Upper lobe of left lung (tissue), 6 donors: ENCODE measurements at places on chromosomes 1 and 21. TPM values are rescaled to one million over a fixed set of nuclear protein-coding genes. Genes with fewer than 3 reads are reported as not detected.

Gene KCNK2
- not detected for total RNA-seq

Gene LCE3D
- not detected for total RNA-seq

Gene CXADR
- total RNA-seq: 28.1 TPM

Gene ANGPTL3
- not detected for total RNA-seq

Gene SYTL1
- total RNA-seq: 28.7 TPM

Gene RGS13
- 4.9 TPM for total RNA-seq

Gene SYDE2
- total RNA-seq: 14.3 TPM

Gene LDLRAD1
- total RNA-seq: 9.4 TPM

Gene KRTAP19-2
- total RNA-seq: not detected

Gene NTNG1
- total RNA-seq: 8.4 TPM

Gene RAB25
- 58.7 TPM for total RNA-seq

Gene NUP210L
- total RNA-seq: not detected

Gene SSR2
- total RNA-seq: 236 TPM

Gene FAM151A
- total RNA-seq: not detected

Gene CFHR1
- not detected for total RNA-seq

Gene CD52
- total RNA-seq: 109 TPM

Gene LRRC39
- total RNA-seq: not detected

Gene C1QA
- 688 TPM for total RNA-seq

Gene BMP8A
- total RNA-seq: not detected

Gene ROR1
- total RNA-seq: 39.8 TPM

Gene NPHP4
- total RNA-seq: 21.9 TPM

Gene NMNAT2
- total RNA-seq: 0.15 TPM

Gene NASP
- 94.3 TPM for total RNA-seq

Gene UBXN10
- 29.8 TPM for total RNA-seq

Gene GBP4
- total RNA-seq: 21.1 TPM

Gene ANGPTL1
- 22.0 TPM for total RNA-seq

Gene PTGFRN
- 22.3 TPM for total RNA-seq

Gene E2F2
- 1.0 TPM for total RNA-seq

Gene AK4
- 2.0 TPM for total RNA-seq

Gene POLR3GL
- total RNA-seq: 22.0 TPM

Gene DNAJC6
- 5.8 TPM for total RNA-seq

Gene PLD5
- total RNA-seq: 0.49 TPM
